ENCODE measurements at places on chromosomes 7 and 10.

DNA sequence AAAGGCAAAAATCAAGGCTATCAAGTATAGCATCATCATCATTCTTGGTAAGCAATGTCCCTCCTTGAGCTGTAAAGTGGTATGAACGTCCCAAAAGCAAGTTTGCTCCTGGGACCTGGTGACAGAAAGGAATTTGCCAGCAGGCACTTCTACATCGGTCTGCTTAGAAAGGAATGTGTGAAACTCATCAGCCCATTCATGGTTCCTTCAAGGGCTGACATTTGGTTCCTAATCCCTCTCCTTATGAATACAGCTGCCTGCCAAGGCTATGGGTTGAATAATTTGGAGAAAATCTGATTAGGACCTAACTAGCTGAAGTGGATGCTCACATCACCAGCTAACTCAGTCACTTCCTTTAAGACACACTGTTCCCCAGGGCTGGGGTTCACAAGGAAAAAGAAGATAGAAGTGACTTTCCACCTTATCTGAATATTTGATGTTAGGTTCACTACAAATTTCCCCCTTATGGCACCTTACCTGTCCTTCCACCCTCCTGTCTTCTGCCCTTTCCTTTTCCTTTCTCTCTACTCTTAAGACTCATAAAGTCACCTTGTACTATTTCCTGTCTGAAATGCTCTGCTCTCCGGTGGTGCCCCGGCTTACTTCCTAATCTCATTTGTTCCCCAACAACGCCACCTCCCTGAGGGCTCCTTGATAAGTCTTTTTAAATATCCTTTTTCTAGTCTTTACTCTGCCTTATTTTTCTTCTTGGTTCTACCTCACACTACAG, 187.1 kb downstream of the NPSR1 start:
- no peak for DNase-seq

- no peak for DNase-seq
These were observed 20.3 kb downstream of the SBDS start for GRCh38 chr7:66974986-66975590.

DNA sequence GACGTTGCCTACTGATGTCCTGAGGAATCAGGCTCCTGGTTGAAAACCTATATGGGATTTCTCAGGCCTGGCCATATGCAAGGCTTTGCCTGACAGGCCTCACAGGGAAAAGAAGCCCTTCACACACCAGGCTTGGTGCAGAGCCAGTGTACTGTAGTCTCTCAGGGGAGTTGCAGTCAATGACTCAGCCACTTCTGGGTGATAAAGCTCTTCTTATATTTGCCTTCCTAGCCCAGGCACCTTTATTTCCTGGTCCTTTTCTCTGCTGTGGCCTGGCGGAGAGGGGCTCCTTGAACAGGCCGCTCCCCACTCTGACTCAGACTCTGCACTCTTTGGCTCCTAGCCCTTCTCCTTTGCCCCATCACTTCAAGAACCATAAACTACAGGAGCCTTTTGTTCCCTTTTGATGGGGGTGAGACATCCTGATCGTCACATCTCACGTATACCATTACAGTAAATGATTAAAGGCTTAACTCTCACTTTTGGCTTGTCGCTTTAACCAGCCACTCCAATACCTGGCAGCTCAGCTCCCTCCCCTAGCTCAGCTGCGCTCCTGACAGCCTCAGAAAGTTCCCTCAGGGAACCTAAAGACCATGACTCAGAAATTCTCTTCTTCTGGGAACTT, 33.5 kb downstream of the DPY19L1 start:
- DNase-seq, result peak; percentile 57

GRCh38 chr10:17003151-17003550, 126.5 kb downstream of the CUBN start:
- DNase-seq, result no peak

GRCh38 chr10:130362308-130362761, 226.1 kb downstream of the GLRX3 start:
- peak; percentile 31 for DNase-seq

- peak; percentile 67 for DNase-seq
These were observed 3.4 kb downstream of the TACR2 start for GRCh38 chr10:69413221-69413865.

GRCh38 chr7:7098280-7098818, 84.0 kb upstream of the C1GALT1 start:
- no peak for DNase-seq

DNA sequence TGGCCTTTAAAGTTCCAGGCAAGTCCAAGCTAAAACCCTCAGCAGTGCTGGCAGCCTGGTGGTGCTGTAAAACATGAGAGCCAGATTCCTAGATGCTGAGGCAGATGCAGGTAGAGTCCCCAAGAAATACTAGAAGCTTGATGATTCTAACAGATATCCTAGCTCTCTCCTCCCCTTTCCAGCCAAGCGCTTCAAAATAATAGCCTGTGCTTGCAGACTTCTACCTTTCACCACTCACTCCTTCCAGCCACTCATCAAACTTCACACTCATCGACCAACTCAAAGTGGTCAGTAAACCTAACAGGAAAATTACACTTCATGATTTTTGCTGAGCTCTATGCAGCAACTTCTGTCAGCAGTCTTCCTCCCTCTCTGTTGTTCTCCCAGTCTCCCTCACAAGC, 50.2 kb downstream of the LMBR1 start:
- no peak for DNase-seq

GRCh38 chr10:605632-606325, 83.7 kb downstream of the DIP2C start:
- no peak for DNase-seq

GRCh38 chr7:54419209-54419608, 123.0 kb upstream of the VSTM2A start:
- DNase-seq, result no peak

DNA sequence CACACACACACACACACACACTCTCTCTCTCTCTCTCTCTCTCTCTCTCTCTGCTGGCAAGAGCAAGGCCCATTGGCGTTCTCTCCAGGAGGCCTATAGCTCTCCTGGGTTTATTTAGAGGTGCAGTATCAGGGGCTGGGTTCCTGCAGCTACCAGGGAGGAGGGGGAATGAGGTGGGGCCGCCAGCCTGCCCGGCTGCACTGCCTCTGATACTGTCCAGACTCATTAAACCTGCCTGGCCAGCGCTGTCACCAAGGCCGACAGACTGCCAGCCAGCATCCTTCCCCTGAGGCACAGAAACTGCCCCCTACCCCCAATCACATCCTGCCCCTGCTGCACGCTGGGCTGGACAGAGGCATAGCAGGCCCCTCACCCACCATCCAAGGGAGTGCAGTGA, 4.3 kb downstream of the PRRT4 start:
- DNase-seq, result no peak

GRCh38 chr10:83680470-83680891, 458.8 kb upstream of the GHITM start:
- DNase-seq, result no peak

GRCh38 chr10:98195120-98195519, 60.7 kb downstream of the R3HCC1L start:
- DNase-seq, result no peak

DNA sequence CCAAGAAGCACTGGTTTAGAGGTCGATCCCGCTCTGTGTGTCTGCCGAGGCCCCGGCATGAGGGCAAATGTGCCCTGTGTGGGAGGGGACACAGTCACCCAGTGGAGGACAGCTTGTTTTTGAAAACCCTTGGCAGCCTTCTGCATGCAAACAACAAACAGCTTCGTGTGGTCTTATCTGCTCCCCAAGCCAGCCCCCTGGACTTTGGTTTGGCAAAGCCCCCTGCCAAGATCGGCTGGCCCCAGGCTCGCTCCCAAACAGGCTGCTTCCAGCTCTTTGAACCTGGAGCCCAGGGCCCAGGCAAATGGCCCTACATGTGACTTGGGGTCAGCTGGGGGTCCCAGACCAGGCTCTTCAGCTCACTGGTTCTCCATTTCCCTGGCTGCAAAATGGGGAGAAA, 2.9 kb downstream of the ELN start:
- no peak for DNase-seq

DNA sequence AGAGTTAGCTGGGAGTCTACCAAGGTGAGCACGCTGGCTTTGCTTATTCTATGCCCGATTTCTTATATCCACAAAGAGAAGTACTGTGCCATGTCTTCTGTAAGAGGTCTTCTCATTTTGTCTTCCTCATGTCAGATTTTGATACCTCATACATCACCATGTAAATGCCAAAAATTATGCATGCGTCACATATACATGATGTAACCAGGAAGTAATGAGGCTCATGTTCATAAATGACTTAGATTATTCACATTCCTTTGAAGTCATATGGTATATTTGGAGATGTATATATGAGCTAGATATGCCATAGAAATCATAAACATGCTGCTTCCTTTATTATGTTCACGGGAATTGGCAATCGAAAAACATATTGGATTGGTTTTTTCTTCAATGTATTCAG, 97.7 kb upstream of the CELF2 start:
- DNase-seq, result no peak

DNA sequence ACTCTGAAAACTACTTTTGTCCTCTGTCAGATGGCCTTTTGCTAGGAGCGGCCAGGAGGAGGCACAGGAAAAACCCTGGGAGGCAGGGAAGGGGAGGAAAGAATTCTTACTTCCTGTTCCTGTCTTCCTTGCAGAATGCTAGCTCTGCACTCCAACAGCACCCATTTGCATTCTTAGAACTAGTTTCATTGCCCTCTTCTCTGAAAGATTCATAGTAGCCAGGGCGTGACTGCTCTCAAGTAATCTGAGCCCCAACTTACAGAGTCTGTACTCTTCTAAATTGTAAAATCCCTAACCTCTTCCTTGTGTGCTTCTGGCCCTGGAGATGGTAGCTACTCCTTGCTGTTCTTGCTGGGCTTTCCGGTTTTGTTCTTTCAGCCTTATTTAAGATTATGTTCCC, 75.3 kb upstream of the STEAP1 start:
- no peak for DNase-seq

- DNase-seq, result no peak
These were observed 952.0 kb upstream of the MBL2 start for GRCh38 chr10:53724581-53724980.
